ENCODE measurements at places on chromosomes 7 and 10.
A peak's percentile ranks its signal among the peaks of the same experiment; 100 is the strongest.

DNA sequence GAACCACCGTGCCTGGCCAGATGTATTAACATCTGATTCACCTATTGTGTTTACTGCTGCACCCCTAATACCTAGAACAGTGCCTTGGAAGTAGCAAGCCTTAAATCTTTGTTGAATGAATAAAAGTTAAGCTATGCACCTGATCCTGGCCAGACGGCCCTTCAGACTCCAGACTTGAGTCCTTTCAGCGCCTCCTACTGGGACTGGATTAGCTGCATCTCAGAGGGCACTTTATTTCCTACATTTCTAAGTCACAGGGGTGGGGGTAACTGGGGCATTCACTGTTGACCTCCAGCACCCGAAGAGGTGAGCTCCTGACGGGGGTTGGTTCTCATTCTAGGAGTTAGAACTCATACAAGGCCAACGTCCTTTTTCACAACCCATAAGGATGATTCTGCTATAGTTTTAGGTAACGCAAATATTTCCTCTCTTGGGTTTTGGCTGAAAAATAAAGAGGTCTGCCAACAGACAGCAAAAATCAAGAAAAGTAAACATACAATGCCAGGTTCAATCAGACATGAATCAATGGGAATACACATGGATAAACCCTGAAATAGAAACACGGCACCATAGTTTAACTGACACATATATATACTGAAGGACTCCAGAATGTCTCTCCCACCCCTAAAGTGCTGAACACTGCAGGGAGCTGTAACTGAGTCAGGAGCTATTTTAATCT lies 48.0 kb upstream of the DLG5 start:
- no peak for DNase-seq

DNA sequence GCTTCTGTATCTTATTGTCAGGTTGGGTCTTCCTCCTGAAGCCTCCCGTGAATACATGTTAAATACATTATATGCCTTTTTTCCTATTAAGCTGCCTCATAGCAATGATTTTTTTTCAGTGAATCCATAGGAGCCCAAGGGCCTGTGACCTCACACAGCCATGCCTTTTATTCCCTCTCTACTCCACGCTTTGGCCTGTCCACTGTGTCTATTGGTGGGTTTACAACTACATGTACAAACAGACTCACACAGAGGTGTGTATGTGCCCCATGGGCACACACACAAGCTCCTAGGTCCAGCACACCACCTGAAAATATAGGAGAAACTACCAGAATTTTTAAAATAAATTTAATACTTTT lies 560.4 kb downstream of the IPMK start:
- no peak for DNase-seq

GRCh38 chr7:45278763-45279398 lies 121.3 kb downstream of the RAMP3 start:
- DNase-seq, result no peak

- DNase-seq, result no peak
Measured at GRCh38 chr7:156055206-156055822, 243.1 kb upstream of the SHH start.

DNA sequence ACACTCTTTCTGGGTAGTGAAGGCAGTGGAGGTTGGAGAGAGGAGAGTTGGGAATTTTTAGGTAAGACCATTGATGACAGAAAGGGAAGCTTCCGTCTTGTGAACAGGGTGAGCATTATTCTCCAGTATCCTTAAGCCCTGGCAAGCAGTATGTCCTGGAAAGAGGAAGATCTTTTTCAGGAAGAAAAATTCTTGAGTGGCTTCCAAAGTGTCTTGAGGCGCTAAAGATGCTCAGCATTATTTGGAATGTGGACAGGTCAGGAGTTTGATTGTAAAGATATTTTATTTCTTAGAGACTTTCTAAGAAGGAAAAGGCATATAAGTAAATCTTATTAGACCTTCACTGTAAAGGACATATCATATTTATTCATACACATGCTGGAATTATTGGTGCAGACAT lies 54.3 kb downstream of the ABCC2 start:
- no peak for DNase-seq

DNA sequence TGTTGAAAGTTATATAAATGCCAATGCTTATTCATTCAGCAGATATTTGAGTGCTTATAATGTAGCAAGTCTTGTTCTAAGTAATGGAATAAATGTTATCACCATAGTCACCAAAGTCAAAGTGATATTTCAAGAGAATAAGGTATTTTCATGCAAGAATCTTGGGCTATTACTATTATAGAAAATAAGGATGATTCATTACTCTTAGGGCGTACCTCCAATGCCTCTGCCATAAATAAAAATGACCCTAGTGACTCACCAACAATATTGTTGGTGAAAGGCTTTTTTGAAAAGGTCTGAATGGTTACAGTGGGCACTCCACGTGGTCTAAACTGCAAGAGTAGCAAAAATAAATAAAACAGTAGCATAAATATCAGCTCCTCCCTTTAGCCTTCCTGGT lies 68.4 kb downstream of the RALA start:
- no peak for DNase-seq

DNA sequence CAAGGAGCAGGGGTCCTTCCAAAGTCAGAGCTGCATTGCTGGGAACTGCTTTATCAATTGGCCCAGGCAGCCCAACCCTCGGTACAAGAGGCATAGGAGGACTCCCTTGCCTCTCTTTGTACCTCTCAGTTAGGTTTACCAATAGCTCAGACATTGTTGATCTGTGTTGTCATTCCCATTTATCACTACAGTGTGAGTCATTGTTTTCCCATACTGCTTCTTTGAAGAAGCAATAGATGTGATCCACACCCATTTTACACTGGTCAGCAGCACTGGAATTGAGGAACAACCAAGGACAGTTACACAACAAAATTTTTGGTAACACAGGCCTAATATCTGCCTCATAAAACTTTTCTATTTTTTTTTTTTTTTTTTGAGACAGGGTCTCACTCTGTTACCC lies 307.2 kb downstream of the SNX13 start:
- no peak for DNase-seq

- no peak for DNase-seq
Measured at GRCh38 chr10:79185067-79185774, 116.5 kb downstream of the ZMIZ1 start.

DNA sequence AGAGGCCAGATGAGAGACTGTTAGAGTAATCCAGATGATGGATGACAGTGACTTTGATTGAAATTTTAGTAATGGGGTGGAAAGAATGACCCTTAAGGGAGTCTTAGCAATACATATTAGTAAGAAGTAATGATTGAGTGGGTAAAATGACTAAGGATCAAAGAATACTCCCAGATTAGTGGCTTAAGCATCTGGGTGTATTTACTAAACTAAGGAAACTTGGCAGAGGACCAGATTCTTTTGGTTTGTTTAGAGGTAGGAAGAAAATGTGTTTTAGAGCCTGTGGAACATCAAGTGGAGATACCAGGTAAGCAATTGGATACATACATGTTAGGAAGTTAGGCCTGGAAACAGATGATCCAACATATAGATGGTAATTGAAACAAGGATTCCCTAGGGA lies 58.8 kb upstream of the ADRA2A start:
- DNase-seq, result no peak

DNA sequence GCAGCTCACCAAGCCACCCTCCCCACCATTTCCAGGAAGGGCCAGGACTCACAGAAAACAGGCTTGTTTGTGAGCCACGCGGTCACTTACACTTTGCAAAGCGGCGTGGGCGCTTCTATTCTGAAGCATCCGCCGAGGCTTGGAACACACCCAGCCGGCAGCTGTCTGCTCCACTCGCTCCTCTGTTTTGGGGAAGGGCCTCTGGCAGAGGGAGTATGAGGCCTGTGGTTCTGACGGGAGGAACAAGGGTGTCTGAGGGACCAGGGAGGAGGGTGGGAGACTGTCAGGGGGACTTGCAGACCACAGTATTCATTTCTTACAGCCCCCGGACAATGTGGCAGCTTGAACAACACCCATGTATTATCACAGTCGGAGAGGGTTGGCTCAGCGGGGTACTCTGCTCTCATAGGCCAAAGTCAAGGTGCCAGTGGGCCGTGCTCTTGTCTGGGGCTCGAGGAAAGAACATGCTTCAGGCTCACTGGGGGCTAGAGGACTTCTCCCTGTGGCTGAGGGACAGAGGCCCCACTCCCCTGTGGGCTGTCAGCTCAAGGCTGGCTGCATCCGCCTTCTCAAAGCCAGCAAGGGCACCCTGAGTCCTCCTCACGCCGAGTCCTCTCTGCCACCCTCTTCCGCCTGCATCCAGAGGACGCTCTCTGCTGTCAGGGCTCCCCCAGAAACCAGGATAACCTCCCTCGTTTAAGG lies 60.4 kb upstream of the FAM20C start:
- no peak for DNase-seq

- no peak for DNase-seq
Measured at GRCh38 chr10:112446055-112446854, 459 bp downstream of the ZDHHC6 start.

DNA sequence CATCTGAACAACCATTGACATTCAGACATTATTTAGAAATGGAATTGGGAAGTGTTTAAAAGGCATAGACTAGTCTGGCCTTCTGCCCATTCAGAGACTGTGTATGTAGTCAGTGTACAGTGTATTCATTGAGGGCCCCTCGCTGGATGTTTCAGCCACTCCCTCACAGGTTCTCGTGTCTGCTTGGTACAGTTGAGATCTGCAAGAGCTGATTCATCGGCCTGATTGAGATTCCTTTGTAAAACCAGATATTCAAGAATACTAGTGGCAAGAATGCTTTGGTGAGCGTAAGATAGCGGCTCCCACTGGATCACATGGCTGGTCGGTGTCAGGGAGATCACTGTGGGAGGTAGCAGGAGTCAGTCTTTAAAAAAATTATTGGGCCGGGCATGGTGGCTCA lies 119.5 kb downstream of the TCF7L2 start:
- DNase-seq, result peak; percentile 82

DNA sequence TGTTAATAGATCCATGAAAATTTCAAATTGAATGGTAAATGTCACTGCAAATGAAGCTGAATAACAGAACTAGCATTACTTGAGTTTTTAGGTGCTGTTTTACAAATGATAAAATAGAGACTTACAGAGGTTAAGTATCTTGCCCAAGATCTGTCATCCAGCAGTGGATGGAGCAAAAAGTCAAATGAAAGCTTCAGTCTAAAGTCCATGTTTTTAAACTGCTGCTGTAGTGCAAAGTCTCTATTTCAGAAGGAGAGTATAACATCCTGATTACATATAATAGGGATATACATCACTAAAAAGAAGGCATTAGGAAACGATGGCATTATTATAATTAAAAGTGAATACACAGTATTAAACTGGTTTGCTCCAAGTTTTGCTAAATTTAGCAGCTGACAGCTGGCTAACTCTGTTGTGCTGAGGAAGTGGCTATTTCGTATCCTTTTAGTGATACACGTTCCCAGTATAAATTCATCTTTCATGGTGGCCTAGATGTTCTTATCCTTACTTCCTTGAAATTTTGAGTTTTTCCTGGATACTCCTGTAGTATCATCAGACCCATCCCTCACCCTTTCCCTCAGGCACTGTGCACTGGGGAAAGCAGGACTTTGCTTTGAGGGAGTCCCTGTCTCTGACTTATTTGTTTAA lies 603.2 kb downstream of the MAGI2 start:
- no peak for DNase-seq

GRCh38 chr7:44074349-44074695 lies 8.0 kb downstream of the POLM start:
- no peak for DNase-seq

DNA sequence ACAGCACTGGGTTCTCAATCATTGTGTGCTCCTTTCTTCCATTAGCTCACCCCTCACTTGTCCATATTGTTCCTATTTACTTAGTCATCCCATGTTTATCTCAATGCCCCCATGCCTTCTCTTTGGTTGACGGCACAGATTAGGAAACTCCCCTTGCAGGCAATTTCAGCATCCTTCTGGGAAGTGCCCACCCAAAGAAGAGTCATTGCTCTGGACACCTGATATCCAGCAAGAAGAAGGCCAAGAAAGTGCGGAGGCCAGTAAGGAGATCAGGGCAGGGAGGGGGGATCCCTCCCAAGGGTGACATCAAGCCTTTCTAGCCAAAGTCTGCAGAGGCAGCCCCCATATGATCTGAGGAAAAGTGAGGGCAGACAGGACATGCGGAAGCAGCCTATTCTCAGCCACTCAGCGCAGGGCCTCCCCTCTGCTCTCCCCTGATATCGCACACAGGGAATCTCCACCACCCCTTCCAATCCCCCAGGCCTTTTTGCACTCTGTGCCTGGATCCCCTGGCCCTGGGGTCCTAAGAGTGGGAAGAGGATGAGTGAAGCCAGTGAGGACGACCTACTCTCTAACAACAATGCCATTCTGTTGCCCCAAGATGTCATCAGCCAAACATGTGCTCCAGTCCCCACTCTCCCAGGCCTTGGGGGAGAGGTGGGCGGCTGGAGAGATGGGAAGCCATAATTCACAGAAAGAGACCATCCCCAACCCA lies 1.8 kb downstream of the TRPV6 start:
- no peak for DNase-seq

DNA sequence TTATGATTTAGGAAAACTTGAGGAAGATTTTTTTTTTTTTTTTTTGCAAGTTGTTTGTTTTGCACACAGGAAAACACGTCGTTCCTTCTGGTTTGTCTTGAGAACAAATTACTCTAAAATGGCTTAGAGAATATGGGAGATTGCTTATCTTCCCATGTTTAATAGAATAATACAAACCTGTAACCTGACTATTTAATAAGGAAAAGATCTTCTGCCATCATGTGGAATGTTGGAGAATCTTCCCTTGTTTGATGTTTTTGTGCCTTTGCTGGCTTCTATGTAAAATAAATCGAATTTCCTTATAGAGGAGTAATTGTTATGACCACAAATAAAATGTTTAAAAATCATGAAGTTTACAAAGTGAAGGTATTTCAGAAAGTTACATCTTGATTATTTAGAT lies 818.8 kb downstream of the GATA3 start:
- DNase-seq, result no peak

GRCh38 chr10:11610166-11610825 lies 1.2 kb downstream of the USP6NL start:
- DNase-seq, result no peak

DNA sequence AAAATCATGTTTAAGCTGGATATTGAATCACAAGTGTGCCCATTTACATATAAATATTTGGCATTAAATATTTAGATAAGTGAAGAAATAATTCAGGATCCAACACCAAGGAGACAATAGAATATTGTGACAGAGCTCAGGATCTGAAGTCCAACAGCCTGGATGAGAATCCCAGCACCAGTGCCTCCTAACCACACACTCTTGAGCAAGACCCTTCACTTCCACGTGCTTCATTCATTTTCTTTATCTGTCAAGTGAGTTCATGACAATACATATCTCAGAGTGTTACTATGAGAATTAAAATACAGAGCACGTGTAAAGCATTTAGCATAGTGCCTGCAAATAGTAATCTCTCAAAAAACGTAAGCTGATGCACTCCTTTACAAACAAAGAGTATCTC lies 78.4 kb upstream of the IKZF1 start:
- no peak for DNase-seq

DNA sequence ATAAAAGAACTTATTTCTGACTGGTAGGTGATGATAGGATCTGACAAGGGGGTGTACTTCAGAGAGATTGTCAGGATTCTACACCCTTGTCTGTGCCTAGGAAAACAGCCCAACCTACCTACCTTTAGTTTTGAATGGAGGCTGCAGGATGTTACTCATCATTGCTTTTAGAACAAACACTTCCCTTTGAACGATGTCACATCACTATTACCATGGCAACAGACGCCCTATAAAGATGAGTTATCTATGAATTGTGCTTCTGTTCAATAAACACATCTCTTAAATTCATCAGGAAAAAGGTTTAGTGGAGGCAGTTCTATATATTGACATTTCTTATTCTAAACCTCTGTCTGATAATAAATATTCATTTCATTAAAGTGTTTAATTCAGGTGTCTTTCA lies 362.4 kb downstream of the CNTNAP2 start:
- no peak for DNase-seq

Data from non-pigmented ciliary epithelial cell (primary cell).